ENCODE measurements at places on chromosomes 12 and 14.

- peak; percentile 4 for DNase-seq
Measured at GRCh38 chr14:105865266-105865903, 339.0 kb downstream of the TMEM121 start.

GRCh38 chr12:52310622-52311284 is 10.4 kb downstream of the KRT83 start:
- DNase-seq, result no peak

GRCh38 chr12:20289520-20289919 is 78.8 kb upstream of the PDE3A start:
- DNase-seq, result no peak

GRCh38 chr12:66050283-66050576 is 80.3 kb downstream of the LLPH start:
- DNase-seq, result no peak

- DNase-seq, result no peak
Measured at GRCh38 chr14:71486279-71486678, 445.9 kb upstream of the RGS6 start.

- no peak for DNase-seq
Measured at GRCh38 chr12:60977966-60978365, 1282.2 kb upstream of the USP15 start.

DNA sequence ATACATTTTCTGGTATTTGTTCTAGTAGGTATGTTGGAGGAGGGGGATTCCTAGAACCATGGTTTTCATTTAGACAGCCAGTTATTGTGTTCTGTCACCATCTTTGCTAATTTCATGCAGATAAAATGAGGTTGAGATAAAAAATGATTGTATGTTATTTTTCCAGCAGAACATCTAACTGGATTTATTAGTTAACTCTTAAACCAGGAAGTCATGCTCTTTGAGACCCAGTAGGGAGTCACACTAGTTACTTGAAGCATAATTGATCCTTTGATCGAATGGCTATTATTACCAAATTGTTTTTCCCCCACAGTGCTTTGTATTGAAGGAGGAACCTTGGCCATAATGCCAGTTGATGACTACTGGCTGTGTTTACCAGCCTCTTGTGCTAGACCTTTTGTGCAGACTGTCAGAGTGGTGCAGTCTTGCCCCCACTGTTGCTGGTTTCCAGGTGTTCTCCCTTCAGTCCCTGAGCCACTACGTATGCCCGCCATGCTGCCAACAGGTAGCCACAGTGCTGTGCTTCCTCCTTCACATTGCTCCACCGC is 6.0 kb downstream of the EID3 start:
- DNase-seq, result no peak

DNA sequence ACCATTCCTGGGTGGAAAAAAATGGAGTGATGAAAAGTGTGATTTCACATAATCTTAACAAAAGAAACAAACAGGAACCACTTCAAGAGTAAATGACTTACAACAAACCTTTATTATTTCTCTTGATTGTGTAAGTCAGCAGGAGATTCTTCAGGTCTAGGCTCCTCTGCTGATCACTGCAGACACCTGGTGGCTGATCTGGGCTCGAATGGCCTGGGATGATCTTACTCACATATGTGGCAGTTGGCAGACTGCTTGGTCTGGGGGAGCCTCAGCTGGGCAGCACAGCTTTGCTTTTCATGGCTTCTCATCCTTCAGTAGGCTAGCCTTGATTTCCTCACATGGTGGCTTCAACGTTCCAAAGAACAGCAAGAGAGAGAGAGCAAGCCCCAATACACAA is 215.4 kb upstream of the PRICKLE1 start:
- DNase-seq, result no peak

DNA sequence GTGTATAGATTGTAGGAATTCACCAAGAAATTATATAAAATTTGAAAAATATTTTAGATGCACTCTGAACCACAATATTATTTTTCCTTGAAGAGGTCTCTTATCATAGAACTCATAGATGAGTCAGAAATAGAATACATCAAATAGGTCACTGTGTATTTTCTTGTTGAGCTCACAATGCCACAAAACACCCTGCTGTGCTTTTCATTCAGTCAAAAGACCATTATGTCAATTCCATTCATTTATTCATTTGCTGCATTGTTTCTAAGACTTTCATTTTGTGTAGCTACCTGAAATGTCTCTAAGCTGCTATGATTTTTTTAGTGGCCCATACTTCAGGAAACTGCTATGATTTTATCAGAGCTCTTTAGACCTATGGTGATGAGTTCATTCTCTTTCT is 231.9 kb upstream of the AVPR1A start:
- DNase-seq, result no peak

DNA sequence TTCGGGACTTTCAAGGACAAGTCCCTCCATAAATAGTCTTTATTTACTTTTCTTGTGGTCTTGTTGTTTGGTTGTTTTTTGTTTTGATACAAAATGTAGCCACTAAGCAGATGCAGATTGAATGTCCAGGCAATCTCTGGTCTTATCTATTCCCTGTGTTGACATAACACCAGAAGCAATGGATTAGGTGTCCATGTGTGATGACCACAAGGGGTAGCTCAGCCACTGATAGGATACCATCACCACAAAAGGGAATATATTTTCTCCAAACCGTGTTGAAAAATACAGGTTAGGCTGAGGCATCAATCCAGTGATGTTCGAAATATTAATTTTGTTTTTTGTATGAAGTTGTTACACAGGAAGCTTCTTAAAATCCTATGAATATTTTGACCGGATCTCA is 196.3 kb downstream of the EPS8 start:
- no peak for DNase-seq

All from activated naive CD4-positive, alpha-beta T cell treated with anti-CD3 and anti-CD28 coated beads for 36 hours (primary cell).